ENCODE measurements at places on chromosomes 11 and 22.

DNA sequence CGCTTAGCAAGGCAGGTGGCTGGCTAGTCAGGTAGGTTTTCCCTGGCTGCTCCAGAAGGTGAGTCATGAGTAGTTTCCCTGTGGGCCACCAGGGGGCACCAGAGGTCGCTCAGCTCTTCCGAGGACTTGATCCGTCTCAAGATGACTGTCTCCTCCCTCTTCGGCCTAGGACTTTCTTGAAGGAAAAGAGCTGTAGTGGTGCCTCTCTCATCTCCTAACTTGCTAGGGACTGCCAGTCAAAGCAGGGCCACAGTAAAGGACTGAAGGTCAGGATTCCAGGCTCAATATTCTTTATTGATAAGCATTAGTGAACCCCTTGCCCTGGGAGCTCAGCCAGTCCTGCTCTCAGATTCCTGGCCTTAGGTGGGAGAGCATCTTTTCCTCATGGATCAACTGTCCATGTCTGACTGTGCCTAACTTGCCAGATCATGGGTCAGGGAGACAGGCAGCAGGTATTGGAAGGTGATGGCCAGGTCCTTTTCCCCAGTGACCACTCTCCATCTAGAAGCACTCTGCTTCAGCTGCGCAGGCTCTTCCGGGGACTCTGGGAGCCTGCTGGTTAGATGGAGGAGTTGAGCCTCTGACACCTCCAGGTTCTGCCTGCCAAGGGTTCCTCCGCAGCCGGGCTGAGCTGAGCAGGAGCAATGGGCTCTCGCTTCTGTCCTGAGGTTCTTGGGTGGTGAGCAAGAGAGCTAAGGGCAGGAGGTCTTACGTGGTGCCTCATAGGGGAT, 1.9 kb downstream of the POLD4 start:
- peak; percentile 34 for DNase-seq

DNA sequence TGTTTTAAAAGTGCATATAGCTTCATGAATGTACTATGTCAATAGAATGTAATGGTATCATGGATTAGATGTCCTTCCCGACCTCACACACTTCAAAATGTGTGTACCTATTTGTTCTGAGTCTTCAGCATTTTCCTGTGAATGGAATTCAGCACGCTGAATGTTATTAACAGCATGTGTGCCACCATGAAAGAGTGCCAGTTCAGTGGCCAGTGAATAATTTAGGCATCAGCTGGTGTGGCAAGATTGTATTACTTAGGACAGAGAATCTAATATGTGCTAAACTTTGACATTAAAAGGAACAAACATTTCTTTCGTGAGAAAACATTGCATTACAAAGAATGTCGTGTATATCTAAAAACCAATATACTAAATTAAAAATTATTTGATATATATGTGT, 46.4 kb downstream of the HIPK3 start:
- DNase-seq, result no peak

DNA sequence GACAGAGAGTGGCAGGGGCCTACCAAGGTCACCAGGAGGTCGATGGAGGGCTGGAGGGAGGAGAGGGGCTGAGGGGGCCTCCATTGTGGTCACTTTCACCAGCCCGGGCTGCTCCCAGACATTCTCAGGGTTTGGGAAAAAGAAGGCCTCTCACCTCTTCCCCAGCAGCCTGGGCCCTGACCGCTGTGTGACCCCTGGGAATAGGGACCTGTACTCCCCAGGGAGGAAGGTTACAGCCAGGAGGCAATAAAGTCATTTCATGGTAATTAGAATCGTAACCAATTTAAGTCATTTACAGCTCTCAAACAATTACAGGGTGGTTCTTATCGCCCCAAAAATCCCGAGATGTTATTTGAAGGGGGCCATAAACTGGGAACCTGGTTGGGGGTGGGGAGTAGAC, 37.8 kb downstream of the ISX start:
- DNase-seq, result no peak

DNA sequence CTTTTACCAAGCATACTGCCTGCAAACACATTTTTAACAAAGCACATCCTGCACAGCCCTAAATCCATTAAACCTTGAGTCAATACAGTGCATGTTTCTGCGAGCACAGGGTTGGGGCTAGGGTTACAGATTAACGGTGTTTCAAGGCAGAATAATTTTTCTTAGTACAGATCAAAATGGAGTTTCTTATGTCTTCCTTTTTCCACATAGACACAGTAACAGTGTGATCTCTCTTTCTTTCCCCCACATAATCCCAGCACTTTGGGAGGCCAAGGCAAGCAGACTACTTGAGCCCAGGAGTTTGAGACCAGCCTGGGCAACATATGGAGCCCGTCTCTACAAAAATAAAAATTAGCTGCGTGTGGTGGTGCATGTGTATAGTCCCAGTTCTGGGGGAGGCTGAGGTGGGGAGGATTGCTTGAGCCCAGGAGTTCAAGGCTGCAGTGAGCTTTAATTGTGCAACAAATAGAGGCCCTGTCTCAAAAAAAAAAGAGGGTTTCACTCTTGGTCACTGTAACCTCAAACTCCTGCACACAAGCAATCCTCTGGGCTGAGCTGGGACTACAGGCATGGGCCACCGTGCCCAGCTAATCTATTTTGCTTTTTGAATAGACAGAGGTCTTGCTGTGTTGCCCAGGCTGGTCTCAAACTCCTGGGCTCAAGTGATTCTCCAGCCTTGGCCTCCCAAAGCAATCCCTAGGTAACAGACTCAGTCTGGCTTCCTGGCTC, 19.7 kb upstream of the SLC3A2 start:
- DNase-seq, result no peak

GRCh38 chr22:50694766-50695420, 22.3 kb downstream of the SHANK3 start:
- no peak for DNase-seq

GRCh38 chr11:8368194-8368593, 104.5 kb upstream of the LMO1 start:
- no peak for DNase-seq

- no peak for DNase-seq
Measured at GRCh38 chr22:43546186-43546585, 134.4 kb downstream of the MPPED1 start.

- no peak for DNase-seq
Measured at GRCh38 chr11:103942646-103943045, 93.8 kb upstream of the DDI1 start.

DNA sequence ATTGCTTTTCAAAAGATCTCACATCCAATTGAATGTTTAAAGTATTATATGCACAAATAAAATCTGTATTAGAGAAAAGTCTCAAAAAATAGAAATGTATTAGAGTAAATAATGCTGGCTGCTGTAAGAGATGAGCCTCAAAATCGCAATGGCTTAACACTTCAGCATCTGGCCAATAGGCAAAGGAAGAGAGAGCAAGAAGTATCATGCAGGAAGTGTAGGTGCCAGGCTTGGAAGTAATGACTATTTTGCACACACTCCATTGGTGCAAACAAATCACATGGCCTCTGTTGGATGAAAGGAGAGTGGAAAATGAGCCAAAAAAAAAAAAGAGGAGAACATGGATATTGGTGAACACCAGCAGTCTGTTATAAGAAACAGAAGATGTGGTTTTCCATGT, 193.0 kb upstream of the E2F8 start:
- no peak for DNase-seq

GRCh38 chr11:37657645-37658044, 1059.6 kb upstream of the RAG2 start:
- DNase-seq, result no peak

DNA sequence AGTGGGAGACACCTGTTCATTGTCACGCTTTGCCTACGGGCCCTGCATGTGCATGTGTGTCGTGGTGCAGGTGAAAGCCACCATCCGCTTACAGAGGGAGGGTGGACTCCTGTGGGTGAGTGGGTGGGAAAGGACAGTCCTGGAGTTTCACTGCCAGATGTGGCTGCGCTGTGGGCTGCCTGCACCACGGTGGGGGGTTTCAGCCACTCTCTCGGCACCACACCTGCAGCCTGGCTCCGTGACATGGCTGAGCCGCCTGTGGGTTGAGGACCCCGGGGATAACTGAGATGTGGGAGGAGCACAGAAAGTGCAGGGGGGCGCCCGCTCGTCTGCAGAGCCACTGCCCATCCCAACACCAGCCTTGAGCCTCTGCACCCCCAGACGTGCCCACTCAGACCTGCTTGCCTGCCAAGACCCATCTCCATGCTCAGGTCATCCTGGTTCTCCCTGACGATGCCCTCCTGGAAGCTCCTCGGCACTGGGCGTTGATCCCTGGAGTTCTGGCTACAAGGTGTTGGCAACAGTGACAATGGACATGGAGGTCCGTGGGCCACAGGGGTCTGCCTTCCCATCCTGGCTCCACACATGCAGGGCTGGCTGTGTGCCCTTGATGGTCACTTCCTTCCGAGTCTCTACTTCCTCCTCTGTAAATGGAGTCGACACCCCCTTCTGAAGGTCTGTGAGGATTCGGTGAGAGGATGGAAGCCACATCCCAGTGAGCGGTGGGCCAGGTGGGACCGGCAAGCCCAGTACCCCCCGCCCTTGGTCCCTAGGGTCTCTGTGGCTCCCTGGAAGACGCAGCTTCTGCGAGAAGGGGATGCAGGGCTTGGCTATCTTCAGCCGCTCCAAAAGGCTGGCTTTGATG, 1007.0 kb downstream of the BRD1 start:
- DNase-seq, result no peak

- DNase-seq, result no peak
Measured at GRCh38 chr11:4068962-4069361, 25.6 kb upstream of the RRM1 start.

DNA sequence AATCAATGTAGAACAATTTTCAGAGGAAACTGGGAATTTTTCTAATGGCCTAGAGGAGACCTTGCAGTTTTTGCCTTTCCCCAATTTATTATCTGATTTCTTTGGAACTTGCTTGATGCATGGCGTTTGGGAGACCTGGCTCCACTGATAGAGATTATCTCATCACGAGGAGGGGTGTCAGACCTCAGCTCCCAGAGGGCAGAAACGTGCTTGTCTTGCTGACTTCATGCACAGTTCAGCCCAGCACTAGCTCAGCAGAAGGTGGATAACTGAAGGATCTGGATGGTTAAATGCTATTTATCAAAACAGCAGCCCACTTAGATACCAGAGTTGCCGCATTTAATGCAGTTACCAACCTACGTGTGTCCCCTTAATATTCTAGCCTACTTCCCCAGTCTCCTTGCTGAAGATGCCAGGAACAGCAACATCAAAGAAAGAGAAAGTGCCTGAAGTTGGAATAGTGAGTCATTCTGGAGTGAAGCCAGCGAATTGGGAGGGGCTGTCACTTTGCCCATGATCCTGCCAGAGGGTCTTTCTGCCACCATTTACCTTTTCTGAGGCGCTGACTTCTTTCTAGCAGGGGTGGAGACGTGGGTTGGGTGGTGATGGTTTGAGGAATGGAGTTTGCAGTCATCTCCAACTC, 133.5 kb upstream of the CADM1 start:
- no peak for DNase-seq

- DNase-seq, result no peak
Measured at GRCh38 chr11:46075168-46075567, 46.1 kb downstream of the PHF21A start.

GRCh38 chr22:43893266-43893665, 1.5 kb upstream of the PNPLA5 start:
- no peak for DNase-seq

DNA sequence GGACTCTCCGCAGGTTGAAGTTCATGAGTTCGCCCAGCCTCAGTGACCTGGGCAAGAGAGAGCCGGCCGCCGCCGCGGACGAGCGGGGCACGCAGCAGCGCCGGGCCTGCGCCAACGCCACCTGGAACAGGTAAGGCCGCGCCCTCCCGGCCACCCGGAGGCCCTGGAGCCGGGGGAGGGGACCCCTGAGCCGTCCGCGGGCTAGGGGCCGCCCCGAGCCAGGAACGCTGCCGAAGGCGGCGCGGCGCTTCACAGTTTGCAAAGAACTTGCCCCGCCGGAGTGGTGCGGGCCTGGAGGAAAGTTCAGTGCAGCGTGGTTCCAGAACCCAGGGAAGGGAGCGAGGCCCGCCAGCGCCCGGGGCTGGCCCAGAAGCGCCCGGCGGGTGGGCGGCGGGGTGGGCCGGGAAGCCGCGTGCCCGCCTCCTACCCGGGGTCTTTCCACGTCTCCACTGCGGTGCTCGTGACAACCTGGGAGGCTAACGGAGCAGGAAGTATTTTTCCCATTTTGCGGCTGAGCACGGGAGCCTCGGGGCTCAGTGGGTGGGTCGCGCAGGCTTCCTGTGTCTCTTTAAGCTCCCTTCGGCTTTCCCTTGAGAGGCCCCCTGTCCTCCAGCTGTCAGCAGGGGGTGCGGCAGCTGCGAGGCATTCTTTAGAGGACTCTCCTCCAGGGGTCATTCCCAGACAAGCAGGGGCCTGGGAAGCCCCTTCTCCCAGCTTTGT, 635 bp downstream of the PRR5 start:
- DNase-seq, result no peak

DNA sequence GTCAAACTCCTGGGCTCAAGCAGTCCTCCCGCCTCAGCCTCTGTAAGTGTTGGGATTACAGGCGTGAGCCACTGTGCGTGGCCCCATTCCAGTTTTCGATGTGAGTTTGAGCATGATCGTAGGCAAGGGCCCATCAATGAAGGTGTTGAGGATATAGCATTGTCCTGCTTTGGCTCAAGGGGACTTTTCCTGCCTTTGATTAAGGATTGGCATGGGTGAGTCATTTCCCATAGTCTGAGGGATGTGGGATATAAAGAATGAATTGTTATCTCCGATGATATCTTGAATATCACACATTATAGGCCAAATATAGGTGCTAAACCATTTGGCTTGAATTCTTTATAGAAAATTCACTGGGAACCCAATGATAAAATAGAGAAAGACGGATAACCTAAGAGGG, 30.4 kb downstream of the STIM1 start:
- DNase-seq, result no peak

- no peak for DNase-seq
Measured at GRCh38 chr22:41488076-41488475, 19.2 kb downstream of the ACO2 start.

- no peak for DNase-seq
Measured at GRCh38 chr22:33658775-33659174, 261.5 kb downstream of the LARGE1 start.

- no peak for DNase-seq
Measured at GRCh38 chr22:26318975-26319374, 110.1 kb upstream of the ASPHD2 start.

GRCh38 chr11:35077709-35078469, 61.1 kb upstream of the CD44 start:
- DNase-seq, result no peak

- no peak for DNase-seq
Measured at GRCh38 chr22:49632199-49633009, 195.3 kb downstream of the BRD1 start.

DNA sequence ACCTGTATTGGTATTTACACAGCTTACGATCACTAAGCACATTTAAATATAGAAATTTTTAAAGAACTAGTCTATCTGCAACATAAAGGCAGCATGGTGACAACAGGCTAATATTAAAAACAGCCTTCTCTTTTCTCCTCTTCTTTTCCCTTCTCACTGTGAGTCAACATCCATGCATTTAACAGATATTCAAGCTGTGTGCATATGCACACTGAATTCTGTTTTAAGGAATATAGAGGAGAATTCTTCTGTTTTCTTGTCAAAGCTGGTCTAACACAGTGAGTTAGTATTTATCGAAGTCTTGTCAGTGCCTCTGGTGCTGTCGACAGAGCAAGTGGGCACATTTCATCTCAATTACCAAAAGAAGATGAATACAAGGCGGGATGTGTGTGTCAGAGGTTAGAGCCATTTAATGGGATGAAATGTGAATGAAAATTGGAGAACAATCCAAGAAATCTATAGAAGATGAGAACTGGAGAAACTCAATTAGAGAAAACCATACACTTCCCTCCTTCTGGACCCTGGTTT, 282.3 kb downstream of the FAT3 start:
- no peak for DNase-seq

GRCh38 chr22:39530116-39530515, 2.4 kb downstream of the RPS19BP1 start:
- DNase-seq, result no peak

GRCh38 chr11:1691878-1692707, 4.9 kb upstream of the KRTAP5-6 start:
- DNase-seq, result no peak

- no peak for DNase-seq
Measured at GRCh38 chr11:18321578-18321968, 367 bp downstream of the HPS5 start.
